ENCODE measurements at places on chromosomes 11 and 22.

DNA sequence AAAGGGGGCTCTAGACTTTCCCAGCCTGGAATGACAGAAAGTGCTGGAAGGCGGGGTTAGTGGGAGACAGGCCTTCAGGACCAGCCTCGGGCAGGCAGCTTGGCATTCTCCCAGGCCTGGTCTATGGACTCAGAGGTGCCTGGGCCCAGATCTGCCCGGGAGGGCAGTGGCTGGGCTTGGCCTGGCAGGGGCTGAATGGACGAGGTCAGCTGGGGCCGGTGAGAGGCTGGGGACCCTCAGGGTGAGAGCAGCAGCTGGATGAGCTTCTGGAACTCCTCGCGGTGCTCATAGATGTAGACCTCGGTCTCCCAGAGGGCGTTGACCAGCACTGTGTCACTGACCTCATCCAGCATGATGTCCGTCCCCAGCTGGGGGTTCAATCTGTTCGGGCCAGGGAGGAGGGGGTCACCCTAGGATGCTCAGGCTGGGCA, 1.5 kb upstream of the BAIAP2L2 start:
- H3K27me3 ChIP-seq = no peaks in the 10 kb centered on the region
- peaks cover 3% of the 10 kb centered on the region for H3K36me3 ChIP-seq
- H3K27ac ChIP-seq = no peak overlapping the region
- H3K4me3 ChIP-seq = no peak overlapping the region

DNA sequence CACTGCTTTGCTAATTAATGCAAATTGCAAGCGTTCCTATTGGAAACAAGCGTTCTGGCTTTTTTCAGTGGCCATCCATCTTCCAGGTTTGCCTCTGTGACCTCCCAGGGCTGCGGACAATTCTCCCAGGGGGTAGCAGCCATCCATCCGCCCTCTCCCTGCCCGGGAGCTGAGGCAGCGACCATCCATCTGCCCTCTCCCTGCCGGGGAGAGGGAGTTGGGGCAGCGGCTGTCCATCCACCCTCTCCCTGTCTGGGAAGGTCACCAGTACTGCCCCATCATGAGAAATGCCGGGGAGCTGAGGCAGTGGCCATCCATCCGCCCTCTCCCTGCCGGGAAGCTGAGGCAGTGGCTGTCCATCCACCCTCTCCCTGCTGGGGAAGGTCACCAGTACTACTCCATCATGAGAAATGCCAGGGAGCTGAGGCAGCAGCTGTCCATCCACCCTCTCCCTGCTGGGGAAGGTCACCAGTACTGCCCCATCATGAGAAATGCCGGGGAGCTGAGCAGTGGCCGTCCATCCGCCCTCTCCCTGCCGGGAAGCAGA, 394.7 kb downstream of the BRD1 start:
- H3K27me3 ChIP-seq = no peaks in the 10 kb centered on the region
- H3K4me1 ChIP-seq = no peaks in the 10 kb centered on the region

DNA sequence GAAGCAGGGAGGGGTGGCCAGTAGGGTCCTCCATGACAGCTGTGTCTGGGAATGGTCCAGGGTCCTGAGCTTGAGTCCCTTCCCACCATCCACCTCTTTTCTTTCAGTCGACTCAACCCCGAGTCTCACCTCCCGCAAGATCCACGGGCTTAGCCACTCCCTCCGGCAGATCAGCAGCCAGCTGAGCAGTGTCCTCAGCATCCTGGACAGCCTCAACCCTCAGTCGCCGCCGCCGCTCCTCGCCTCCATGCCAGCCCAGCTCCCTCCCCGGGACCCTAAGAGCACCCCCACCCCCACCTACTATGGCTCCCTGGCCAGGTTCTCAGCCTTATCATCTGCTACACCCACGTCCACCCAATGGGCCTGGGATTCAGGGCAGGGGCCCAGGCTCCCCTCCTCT, 81.9 kb downstream of the CEP164 start:
- no peaks in the 10 kb centered on the region for H3K27me3 ChIP-seq
- no peak overlapping the region for H3K4me3 ChIP-seq
- DNase-seq = no peak
- H3K4me1 ChIP-seq = no peaks in the 10 kb centered on the region
- H3K27ac ChIP-seq = no peak overlapping the region
- peaks cover 27% of the 10 kb centered on the region for H3K36me3 ChIP-seq

- H3K4me1 ChIP-seq = peaks cover 36% of the 10 kb centered on the region
- H3K27me3 ChIP-seq = no peaks in the 10 kb centered on the region
- H3K36me3 ChIP-seq = peaks cover 17% of the 10 kb centered on the region
- H3K27ac ChIP-seq = no peak overlapping the region
- no peak for DNase-seq
Observed at GRCh38 chr11:88410656-88411055, 73.1 kb upstream of the CTSC start.

DNA sequence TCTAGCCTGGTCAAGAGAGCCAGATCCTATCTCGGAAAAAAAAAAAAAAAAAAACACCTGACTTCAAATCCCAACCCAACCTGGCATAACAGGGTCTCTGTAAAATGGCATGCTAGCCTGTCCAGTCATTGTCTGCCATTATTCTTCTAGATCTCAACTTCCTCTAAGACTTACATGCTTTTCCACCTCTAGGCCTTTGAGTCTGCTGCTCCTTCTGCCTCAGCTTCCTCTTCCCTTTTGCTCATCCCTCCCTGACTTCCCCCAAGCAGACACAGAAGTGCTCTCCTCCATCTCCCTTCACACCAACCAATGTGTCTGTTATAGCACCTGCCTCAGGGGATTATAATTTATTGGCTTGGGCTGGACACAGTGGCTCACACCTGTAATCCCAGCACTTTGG, 7.8 kb downstream of the STK33 start:
- H3K4me1 ChIP-seq = no peaks in the 10 kb centered on the region
- DNase-seq = no peak
- H3K36me3 ChIP-seq = peaks cover 2% of the 10 kb centered on the region
- H3K27ac ChIP-seq = no peak overlapping the region
- peaks cover 6% of the 10 kb centered on the region for H3K27me3 ChIP-seq

- H3K4me3 ChIP-seq = no peak overlapping the region
- H3K4me1 ChIP-seq = peaks cover 2% of the 10 kb centered on the region
- no peak overlapping the region for H3K27ac ChIP-seq
Observed at GRCh38 chr11:3197878-3198528, 20.6 kb downstream of the MRGPRG start.
